ENCODE measurements at places on chromosomes 1 and 21. TPM values are rescaled to one million over a fixed set of nuclear protein-coding genes. Genes with fewer than 3 reads are reported as not detected.

Gene ILDR2
- total RNA-seq = under 0.01 TPM

Gene GCLM
- total RNA-seq = 27.5 TPM

Gene KAZN
- 9.0 TPM for total RNA-seq

Gene LCE1E
- total RNA-seq = not detected

Gene ERICH3
- not detected for total RNA-seq

Gene FAM78B
- 0.29 TPM for total RNA-seq

Gene CNKSR1
- total RNA-seq = under 0.01 TPM

Gene LAMTOR2
- total RNA-seq = 36.6 TPM

Gene ERO1B
- 2.9 TPM for total RNA-seq

Gene TSSK3
- 1.8 TPM for total RNA-seq

Gene PRAMEF14
- not detected for total RNA-seq

Gene ODR4
- 24.2 TPM for total RNA-seq

Gene RIMKLA
- not detected for total RNA-seq

Gene VWA1
- total RNA-seq = 4.3 TPM

Gene POU2F1
- 11.6 TPM for total RNA-seq

Gene TNFSF4
- total RNA-seq = 1.1 TPM

Gene ESPN
- not detected for total RNA-seq

Gene HSF2BP
- total RNA-seq = 1.8 TPM

Gene ANXA9
- total RNA-seq = under 0.01 TPM

Gene TCP10L
- total RNA-seq = 0.72 TPM

Gene KRTAP7-1
- total RNA-seq = not detected

Gene LY9
- not detected for total RNA-seq

Gene CASQ1
- 0.36 TPM for total RNA-seq

Gene S100A14
- total RNA-seq = 0.36 TPM

Gene GJC2
- total RNA-seq = 0.88 TPM

Gene MYOG
- not detected for total RNA-seq

Gene CLCA4
- total RNA-seq = not detected

Gene NRIP1
- 32.1 TPM for total RNA-seq

Gene INSRR
- total RNA-seq = 0.29 TPM

Gene BTBD8
- 5.8 TPM for total RNA-seq

Data from osteoblast (primary cell).